AG20443 (cell line): ENCODE measurements at places on chromosomes 1 and 21.

DNA sequence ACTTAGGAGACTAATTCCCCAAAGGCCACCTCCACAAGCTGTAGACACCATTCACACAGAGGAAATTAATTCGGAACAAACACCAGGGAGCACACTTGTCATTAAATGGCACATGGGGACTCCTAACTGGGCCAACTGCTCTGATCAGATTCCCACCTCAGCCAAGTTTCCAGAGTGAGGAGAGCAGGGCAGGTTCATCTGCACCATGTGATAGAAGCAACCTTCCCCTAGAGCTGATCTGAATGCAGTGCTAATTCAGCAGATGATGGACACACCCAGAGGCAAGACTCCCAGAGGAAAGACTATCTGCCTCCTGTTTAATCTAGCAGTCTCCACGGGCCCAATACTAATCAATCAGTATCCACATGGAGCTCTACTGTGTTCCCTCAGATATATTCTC is 147.0 kb downstream of the VAV3 start:
- no peak for DNase-seq

GRCh38 chr1:214846276-214846675 is 236.3 kb upstream of the KCNK2 start:
- DNase-seq: no peak

DNA sequence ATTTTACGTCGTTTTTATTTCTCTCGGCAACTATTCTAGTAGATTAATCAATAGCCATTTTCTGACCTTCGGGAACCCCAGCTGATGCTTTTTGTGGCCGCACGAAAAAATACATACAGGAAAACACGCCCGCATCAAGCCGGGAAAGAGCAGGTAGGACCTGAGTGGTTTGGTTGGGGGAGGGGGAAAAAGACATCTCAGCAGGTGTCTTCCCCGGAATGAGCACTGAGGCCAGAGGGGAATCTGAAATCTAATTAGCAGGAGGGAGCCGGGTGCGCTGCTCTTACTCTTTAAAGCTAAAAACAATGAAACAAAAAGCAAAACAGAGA is 618 bp upstream of the FOXD3 start:
- DNase-seq: no peak

- no peak for DNase-seq
These were observed 52.6 kb upstream of the TRAPPC10 start for GRCh38 chr21:43959231-43960116.

- DNase-seq: no peak
These were observed 166.9 kb upstream of the PRMT6 start for GRCh38 chr1:106889583-106889982.

- no peak for DNase-seq
These were observed 23.3 kb upstream of the ST6GALNAC5 start for GRCh38 chr1:76843821-76844464.
